SJSA1 (cell line): ENCODE measurements at places on chromosomes 13 and 19.

DNA sequence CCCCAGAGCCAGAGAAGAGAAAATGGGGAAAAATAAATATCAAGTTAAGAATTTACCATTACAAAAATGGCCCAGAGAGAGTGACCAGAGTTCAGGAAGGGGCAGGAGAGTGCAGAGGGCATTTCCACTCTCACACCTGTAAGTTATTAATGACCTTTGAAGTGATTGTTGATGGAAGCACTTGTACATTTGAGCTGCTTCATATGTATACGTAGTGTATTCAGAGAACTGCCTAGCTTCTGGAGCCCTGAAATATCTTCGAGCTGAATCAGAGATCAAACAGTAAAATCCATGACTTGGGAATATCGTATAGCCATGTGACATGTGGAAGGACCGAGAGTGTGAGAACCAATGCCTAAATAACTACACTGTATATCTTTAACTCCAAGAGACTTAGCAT is 49.2 kb upstream of the PCCA start:
- DNase-seq: no peak

GRCh38 chr13:52983836-52984235 is 44.8 kb upstream of the OLFM4 start:
- DNase-seq: no peak

- no peak for DNase-seq
These were observed 56.5 kb downstream of the VAV1 start for GRCh38 chr19:6828698-6829633.

- DNase-seq: no peak
These were observed 149.3 kb upstream of the UBL3 start for GRCh38 chr13:29999492-30000369.

GRCh38 chr13:29484236-29484635 is 111.3 kb downstream of the SLC7A1 start:
- no peak for DNase-seq

DNA sequence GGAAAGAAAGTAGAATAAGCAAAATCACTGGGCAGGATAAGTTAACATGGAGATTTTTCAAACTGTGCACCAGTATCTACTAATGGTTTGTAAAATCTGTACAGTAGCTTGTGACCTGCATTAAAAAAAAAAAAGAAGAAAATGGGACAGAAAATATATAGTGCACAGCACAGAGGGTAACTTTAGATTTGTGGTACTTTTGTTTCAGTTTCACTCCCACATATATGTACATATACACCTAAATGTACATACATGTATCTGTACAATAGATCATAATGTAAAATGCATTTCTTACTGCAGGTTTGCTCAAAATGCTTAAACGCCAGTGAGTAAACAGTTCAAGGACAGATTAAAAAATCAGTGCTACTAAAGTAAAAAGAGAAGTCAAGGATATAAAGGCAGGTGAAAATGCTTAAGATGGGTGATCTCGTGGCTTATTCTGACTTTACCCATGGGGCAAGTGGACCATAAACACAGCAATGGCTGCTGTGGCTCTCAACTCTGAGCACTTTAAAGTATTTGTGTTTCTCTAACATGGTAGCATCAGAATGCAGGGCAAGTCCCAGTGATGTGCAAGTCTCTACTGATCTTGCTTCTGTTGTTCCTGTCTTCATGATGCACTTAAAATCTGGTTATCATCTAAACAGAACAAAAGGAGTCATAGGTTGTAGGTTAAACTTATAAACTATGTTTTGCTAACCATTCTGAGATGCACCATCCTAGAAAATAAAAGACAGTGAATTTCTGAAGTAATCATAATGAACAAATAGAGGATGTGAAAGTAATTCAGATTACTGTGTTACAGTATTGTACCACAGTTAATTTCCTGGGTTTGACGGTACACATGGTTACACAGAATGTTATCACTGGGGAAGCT is 112.3 kb downstream of the MIPEP start:
- no peak for DNase-seq

GRCh38 chr13:44406617-44407016 is 33.0 kb downstream of the SERP2 start:
- no peak for DNase-seq

DNA sequence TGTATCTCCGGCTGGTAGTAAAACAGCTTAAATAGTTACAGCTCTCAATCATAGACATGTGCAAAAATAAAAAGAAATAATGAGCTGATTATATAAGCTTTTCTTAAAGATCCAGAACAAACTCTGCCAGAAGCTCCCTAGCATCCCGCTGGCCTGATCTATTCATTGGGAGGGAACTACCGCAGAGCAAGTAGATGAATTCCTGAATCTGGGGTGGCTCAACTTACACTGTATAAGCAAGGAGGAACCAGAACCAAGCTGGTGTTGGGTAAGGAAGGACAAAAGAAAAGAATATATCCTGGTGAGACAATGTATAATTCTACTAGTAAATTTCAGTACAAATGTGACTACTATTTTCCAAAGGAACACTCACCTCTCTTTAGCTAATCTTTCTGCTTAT is 1122.2 kb downstream of the OLFM4 start:
- DNase-seq: no peak

- DNase-seq: no peak
These were observed 40.3 kb downstream of the ZNF208 start for GRCh38 chr19:21970466-21970865.

DNA sequence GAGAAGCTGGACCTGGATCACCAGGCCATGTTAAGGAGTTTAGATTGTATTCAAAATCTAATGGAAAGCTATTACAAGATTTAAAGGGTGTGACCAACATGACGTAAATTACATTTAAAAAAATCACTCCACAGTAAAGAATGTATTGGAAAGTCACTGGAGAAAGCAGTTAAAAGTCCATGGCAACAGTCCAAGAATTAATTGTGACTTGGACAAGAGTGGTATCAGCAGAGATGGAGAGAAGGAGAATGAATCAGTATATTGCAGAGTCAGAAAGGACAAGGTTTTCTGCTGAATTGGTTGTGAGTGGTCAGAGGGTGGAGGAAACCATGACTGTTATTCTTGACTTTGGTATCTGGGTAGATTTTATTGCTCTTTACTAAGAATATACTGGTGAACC is 535.1 kb upstream of the SLITRK1 start:
- no peak for DNase-seq

DNA sequence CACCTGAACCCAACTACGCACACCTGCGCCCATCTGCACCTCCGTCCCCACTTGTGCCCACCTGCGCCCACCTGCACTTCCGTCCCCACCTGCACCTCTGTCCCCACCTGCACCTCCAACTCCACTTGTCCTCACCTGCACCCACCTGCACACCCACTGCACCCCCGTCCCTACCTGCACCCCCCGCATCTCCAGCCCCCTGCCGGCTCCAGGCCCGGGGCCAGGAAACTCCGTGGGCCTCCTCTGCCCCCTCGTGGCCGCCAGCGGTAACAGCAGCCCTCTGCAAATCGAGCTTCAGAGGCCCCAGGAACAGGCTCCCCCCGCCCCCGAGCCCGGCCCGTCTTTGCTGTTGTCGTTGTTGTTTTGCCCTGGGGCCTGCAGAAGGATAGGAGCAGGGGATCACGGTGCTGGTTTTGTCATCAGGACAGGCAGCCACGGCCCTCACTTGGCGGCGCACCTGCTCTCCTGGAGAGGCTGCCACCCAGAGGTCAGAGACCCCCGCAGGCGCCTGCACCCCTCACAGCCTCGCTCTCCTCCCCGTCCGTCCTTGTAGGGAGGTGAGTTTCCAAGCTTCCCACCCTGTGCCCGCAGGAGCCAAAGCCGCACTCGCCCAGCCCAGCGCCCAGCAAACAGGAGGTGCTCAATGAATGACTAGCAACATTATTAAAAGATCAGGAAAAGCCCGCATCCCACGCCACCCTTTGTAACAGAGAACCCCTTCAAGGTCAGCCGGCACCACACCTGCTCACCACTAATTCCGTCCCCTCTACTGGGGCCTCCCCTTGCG is 65.4 kb downstream of the GNG7 start:
- peak; percentile 37 for DNase-seq
